ENCODE measurements at places on chromosomes 3 and 15. TPM values are rescaled to one million over a fixed set of nuclear protein-coding genes. Genes with fewer than 3 reads are reported as not detected.

DNA sequence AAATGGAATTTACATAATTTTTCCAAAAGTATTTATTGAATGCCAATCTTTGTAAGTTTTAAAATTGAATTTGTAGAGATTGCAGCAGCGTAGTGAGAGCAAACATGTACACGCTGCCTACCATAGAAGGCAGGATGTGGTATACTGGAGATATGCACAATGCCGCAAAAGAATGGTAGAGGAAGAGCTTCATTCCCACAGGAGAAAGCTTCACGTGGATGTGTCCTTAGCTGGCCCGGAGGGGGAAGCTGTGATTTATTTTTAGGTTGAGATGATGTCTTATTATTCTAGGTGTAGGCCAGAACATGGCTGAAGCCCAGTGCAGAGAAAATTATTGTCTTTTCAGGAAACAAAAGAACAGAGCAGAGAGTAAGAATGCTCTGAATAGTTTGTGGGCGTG, 743.3 kb upstream of the BCHE start:
- H3K36me3 ChIP-seq: no peaks in the 10 kb centered on the region
- no peak overlapping the region for H3K4me3 ChIP-seq
- no peak for DNase-seq
- H3K27ac ChIP-seq: no peak overlapping the region

DNA sequence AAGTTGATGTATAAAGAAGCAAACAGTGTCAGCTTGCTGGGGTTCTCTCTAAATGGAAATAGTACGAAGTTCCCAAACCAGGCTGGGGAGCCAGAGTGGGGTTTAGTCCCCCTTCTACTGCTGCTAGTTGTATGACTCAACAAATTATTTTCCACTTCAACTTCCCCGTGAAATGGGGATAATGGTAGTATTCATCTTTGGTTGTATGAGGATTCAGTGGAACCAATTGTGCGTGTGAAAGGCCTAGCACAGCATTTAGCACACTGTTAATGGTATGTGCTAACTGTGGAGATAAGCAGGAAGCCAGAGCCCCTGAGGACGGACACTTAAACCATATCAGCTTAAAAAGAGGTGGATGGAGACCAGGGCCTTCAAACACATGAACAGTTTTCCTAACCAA, 4.2 kb downstream of the SORD start:
- no peak overlapping the region for H3K27ac ChIP-seq
- DNase-seq: no peak
- H3K4me1 ChIP-seq: peaks cover 4% of the 10 kb centered on the region

EMC7 gene
- total RNA-seq: 38.7 TPM

MESP1 gene
- total RNA-seq: 8.8 TPM

DNA sequence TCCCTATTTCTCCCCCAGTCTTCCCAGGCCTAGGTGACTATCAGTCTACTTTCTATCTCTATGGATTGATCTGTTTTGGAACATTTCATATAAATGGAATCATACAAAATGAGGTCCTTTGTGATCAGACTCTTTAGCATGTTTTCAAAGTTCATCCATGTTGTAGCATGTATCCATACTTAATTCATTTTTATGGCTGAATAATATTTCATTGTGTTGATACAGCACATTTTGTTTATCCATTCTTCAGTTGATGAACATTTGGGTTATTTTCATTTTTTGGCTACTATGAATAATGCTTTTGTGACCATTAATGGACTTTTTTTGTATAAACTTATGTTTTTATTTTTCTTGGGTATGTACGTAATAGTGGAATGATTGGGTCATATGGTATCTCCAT, 19.2 kb upstream of the MGA start:
- H3K36me3 ChIP-seq: no peaks in the 10 kb centered on the region
- no peak for DNase-seq
- H3K4me3 ChIP-seq: no peak overlapping the region
- H3K27me3 ChIP-seq: no peaks in the 10 kb centered on the region

SCG5 gene
- 1.7 TPM for total RNA-seq

DNA sequence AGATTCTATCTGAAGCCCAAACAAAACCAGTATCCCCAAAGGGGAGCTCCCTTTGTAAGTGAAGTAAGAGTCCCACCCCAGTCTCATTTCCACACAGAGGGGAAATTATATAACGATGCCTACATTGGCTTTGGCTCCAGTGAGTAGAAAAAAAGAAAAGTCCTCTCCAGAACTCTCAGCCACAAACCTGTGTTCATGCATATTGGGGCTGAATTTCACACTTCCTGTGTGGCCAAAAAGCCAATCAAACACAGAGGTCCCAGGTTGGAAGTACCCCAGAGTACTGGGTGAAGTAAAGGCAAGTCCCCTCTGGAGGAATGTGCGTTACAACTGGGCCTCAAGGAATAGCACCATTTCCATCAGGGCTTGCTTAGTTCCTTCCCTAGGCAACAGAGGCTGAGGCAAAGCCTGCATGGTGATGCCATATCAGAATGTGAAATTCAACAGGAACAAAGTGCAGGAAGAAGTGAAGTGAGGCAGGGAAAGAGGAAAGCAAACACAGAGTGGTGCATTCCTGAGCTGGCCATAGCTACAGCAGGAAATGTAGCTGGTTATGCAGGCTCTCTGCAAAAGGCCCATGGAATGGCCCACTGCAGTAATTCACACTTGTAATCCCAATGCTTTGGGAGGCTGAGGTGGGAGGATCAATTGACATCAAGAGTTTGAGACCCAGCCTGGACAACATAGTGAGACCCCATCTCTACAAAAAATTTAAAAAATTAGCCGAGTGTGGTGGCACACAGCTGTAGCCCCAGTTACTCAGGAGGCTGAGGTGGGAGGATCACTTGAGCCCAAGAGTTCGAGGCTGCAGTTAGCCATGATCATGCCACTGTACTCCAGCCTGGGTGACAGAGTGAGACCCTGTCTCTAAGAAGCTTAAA, 16.6 kb upstream of the CX3CR1 start:
- H3K27me3 ChIP-seq: no peaks in the 10 kb centered on the region
- H3K27ac ChIP-seq: no peak overlapping the region

DNA sequence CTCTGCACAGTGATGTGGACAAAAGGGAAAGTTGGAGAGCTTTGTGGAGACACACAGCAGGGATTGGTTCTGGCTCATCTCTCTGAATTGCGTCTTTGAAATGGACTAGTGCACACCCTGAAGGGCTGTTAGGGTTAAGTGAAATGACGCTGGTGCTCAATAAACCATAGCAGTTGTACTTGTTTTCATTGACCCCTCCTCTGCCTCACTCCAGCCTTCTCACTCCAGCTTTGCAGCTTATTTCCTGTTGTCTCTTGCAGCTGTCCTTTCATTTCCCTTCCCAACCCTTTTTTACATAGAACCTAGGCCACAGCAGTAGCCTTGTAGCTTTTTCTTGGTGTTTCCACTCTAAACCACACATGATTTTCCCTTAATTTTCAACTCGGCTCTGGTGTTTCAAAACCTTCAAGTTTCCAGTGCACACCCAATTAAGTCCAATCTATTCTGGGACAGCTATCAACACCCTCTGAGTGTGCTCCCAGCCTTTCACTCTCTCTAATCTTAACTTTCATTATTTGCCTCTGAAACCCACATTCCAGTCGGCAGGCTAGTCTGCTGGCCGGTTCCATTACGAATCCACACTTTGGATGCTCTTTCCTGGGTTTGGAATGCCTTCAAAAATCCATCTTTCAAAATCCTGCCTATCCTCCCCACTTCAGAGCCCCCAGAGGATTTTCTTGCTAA, 6.4 kb downstream of the C3orf52 start:
- H3K4me3 ChIP-seq: no peak overlapping the region
- H3K36me3 ChIP-seq: peaks cover 9% of the 10 kb centered on the region
- no peaks in the 10 kb centered on the region for H3K27me3 ChIP-seq
- H3K4me1 ChIP-seq: peaks cover 13% of the 10 kb centered on the region
- H3K27ac ChIP-seq: no peak overlapping the region

DNA sequence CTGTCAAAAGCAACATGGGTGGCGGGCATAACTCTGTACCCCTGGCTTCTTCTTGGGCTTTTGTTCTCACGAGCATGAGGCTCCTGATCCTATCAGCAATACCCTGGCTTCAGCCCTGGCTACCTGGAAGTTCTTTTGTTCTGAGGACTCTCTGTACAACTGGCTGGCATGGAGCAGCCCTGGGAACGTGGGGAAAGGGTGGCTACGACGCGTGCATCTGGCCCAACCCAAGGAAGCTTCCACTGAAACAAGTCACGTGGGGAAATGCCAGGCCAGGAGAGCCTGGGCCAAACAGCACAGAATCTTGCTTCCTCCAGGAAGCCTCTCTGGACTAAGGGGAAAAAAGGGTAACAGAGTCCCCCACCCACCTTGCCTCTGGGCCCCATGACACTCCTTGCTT, 22.7 kb upstream of the ATP2B2 start:
- peaks cover 35% of the 10 kb centered on the region for H3K27me3 ChIP-seq
- H3K4me1 ChIP-seq: no peaks in the 10 kb centered on the region
- H3K36me3 ChIP-seq: no peaks in the 10 kb centered on the region
- DNase-seq: no peak
- H3K4me3 ChIP-seq: no peak overlapping the region
- H3K27ac ChIP-seq: no peak overlapping the region

- no peaks in the 10 kb centered on the region for H3K4me1 ChIP-seq
- H3K4me3 ChIP-seq: no peak overlapping the region
- no peaks in the 10 kb centered on the region for H3K27me3 ChIP-seq
Measured at GRCh38 chr15:22240403-22240802, 160.1 kb downstream of the OR4M2 start.

GRCh38 chr3:48285675-48286074, 44.8 kb downstream of the ZNF589 start:
- H3K27ac ChIP-seq: no peak overlapping the region
- DNase-seq: no peak
- no peaks in the 10 kb centered on the region for H3K27me3 ChIP-seq
- no peak overlapping the region for H3K4me3 ChIP-seq

GRCh38 chr3:63857311-63857710, 6.3 kb downstream of the THOC7 start:
- peaks cover 4% of the 10 kb centered on the region for H3K4me1 ChIP-seq
- no peaks in the 10 kb centered on the region for H3K27me3 ChIP-seq
- H3K4me3 ChIP-seq: no peak overlapping the region

DNA sequence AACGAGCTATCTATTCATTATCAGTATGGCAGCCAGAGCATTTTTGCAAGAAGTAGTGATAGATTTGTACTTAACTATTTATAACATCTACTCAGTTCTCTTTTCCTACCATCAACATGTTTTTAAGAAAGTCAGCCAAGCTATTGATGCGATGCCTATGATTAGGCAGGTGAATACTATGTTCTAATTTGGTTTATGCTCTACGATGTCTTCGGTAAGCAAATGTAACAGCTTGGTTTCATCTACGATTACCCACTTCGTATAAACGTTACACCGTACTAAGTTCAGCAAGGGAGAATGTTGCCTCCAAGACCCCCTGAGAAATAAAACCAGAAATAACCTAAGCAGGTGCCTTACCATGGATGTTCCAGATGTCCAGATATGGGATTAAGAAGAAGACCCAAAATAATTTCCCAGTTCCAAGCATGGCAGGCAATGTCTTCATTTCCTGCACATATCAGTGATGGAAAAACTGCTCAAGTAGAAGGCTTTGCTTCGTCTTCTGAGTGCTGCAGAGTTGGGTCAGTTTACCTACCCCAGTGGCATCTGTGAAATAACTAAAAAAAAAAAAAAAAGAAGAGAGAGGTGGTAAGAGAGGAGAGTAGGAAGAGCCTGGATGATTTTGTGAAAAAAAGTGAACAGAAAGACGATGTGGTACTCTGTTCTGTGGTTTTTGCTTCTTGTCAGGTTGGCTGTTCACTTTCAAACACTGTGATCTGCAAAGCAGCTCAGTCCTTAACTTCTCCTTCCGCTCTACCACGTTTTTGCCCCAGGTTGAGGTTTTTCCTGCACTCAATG, at the start of gene BTLA:
TSS of gene BTLA (minus strand) at position 559 of the 798 bp plus-strand sequence. CDS start at position 445, 114 bp downstream.
- DNase-seq: no peak
- no peaks in the 10 kb centered on the region for H3K4me1 ChIP-seq
- no peaks in the 10 kb centered on the region for H3K36me3 ChIP-seq
- H3K27ac ChIP-seq: no peak within 1 kb of the TSS
- H3K4me3 ChIP-seq: no peak within 1 kb of the TSS
- no peaks in the 10 kb centered on the region for H3K27me3 ChIP-seq

DNA sequence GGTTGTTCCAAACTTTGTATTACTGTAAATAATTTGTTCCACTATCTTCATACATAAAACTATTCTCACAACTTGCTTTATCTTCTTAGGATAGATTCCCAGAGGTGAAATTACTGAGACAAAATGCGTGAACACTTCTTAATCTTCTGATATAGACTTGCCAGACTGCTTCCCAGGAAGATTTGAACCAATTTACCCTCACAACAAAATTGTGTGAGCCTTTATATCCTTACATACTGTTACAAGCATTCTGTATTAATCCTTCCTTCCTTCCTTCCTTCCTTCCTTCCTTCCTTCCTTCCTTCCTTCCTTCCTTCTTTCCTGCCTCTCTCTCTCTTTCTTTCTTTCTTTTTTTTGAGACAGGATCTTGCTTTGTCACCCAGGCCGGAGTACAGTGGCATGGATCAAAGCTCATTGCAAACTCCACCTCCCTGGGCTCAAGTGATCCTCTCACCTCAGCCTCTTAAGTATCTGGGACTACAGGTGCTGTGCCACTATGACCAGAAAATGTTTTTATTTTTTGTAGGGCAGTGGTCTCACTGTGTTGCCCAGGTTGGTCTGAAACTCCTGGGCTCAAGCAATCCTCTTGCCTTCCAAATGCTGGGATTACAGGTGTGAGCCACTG, 57.1 kb upstream of the SSR3 start:
- H3K4me1 ChIP-seq: peaks cover 14% of the 10 kb centered on the region
- no peak overlapping the region for H3K27ac ChIP-seq
- no peak overlapping the region for H3K4me3 ChIP-seq
- DNase-seq: no peak
- no peaks in the 10 kb centered on the region for H3K36me3 ChIP-seq

LRRC2 gene
- not detected for total RNA-seq

SYNPR gene
- not detected for total RNA-seq

DNA sequence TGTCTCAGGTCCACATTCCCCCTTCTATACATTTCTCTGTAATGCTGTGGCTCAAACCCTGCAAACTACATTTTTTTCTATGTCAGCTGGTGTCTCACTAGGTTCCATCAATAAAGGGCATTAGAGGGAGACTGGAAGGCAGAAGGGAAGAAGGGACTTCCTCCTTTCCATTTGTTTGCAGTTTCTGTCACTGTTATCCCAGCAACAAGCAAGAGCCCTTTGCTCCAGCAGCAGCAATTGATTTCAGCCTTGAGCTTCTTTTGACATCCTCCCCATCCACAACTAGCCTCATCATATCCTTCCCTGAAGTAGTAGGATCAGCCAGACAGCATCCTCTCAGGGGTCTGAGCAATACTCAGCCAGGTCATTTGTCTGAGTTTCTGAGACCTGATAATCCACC, 5.3 kb upstream of the NCK1 start:
- no peaks in the 10 kb centered on the region for H3K27me3 ChIP-seq
- H3K27ac ChIP-seq: no peak overlapping the region
- peaks cover 6% of the 10 kb centered on the region for H3K4me1 ChIP-seq
- no peaks in the 10 kb centered on the region for H3K36me3 ChIP-seq
- no peak overlapping the region for H3K4me3 ChIP-seq
- no peak for DNase-seq

HAUS2 gene
- 39.8 TPM for total RNA-seq

- no peaks in the 10 kb centered on the region for H3K27me3 ChIP-seq
- H3K4me1 ChIP-seq: peaks cover 23% of the 10 kb centered on the region
- H3K4me3 ChIP-seq: peak overlapping the region; percentile 72
- no peak for DNase-seq
- H3K27ac ChIP-seq: no peak overlapping the region
Measured at GRCh38 chr3:149655826-149656574, 1.8 kb downstream of the WWTR1 start.

GRCh38 chr15:67587331-67587730, 44.8 kb downstream of the MAP2K5 start:
- DNase-seq: no peak
- H3K4me1 ChIP-seq: no peaks in the 10 kb centered on the region
- no peak overlapping the region for H3K27ac ChIP-seq
- no peaks in the 10 kb centered on the region for H3K36me3 ChIP-seq
- no peak overlapping the region for H3K4me3 ChIP-seq

Measured in HCT116 (cell line).